ENCODE measurements at places on chromosomes 7 and 10. TPM values are rescaled to one million over a fixed set of nuclear protein-coding genes. Genes with fewer than 3 reads are reported as not detected.

- DNase-seq: no peak
Measured at GRCh38 chr7:107327986-107328569, 141.8 kb upstream of the GPR22 start.

The CALCR gene
- not detected for total RNA-seq

The NOD1 gene
- total RNA-seq: 14.0 TPM

GRCh38 chr10:35789996-35790395 lies 147.9 kb upstream of the FZD8 start:
- DNase-seq: no peak

DNA sequence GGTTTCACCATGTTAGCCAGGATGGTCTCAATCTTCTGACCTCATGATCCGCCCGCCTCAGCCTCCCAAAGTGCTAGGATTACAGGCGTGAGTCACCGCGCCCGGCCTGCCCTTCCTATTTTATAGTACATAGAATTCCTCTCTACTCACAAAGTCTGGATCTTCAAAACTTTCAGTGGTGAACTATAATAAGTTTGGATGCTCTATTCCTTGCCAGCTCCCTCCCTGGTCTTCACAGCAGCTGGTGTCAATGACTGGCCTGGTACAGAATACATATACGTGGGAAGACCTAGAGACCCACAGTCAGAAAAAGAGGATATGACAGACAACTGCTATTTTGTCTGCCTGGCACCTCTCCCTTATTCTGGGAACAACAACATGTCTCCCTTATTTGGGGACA lies 40.8 kb downstream of the ARHGAP12 start:
- DNase-seq: no peak

- no peak for DNase-seq
Measured at GRCh38 chr10:66192162-66192831, 733.5 kb upstream of the LRRTM3 start.

DNA sequence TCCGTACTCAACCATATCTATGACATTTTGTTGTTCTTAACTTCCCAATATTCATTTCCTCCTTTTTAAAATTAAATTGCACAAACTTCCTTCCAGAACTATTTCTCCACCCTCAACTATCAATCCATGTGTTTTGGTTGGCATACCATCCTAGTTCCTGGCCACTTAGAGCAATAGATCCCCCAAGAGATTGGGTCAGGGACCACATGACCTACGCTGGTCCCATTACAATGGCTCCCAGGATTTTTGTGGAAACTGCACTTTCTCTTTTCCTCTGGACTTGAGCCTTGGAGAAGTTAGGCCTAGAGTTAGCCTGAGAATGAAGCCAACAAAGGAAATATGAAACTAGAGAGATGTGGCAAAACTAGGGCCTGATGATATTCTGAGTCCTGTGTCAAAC lies 55.7 kb upstream of the CASD1 start:
- no peak for DNase-seq
